Activated CD8-positive, alpha-beta memory T cell treated with anti-CD3 and anti-CD28 coated beads, Interleukin-2, amount 10 ng/mL, durations not matched to agents 7 days and 5 days (primary cell): ENCODE measurements at places on chromosomes 5 and 9. TPM values are rescaled to one million over a fixed set of nuclear protein-coding genes. Genes with fewer than 3 reads are reported as not detected.

The SNCAIP gene
- not detected for total RNA-seq

The LMX1B gene
- not detected for total RNA-seq

The DIAPH1 gene
- total RNA-seq = 284 TPM

The CDC20B gene
- 0.53 TPM for total RNA-seq

GRCh38 chr5:79753877-79754645 lies 64.4 kb downstream of the CMYA5 start:
- no peak for DNase-seq

GRCh38 chr9:81560851-81561732 lies 128.3 kb downstream of the TLE1 start:
- DNase-seq = no peak

GRCh38 chr9:21875893-21876292 lies 73.5 kb downstream of the MTAP start:
- no peak for DNase-seq

GRCh38 chr5:101977729-101978345 lies 318.2 kb downstream of the SLCO4C1 start:
- no peak for DNase-seq

GRCh38 chr5:41087461-41087860 lies 16.3 kb upstream of the MROH2B start:
- no peak for DNase-seq

- DNase-seq = no peak
These were observed 110.6 kb downstream of the GADD45G start for GRCh38 chr9:89715318-89715858.

GRCh38 chr5:67160985-67161384 lies 35.6 kb downstream of the CD180 start:
- peak; percentile 59 for DNase-seq

GRCh38 chr5:173697931-173698579 lies 81.6 kb upstream of the BOD1 start:
- DNase-seq = no peak

DNA sequence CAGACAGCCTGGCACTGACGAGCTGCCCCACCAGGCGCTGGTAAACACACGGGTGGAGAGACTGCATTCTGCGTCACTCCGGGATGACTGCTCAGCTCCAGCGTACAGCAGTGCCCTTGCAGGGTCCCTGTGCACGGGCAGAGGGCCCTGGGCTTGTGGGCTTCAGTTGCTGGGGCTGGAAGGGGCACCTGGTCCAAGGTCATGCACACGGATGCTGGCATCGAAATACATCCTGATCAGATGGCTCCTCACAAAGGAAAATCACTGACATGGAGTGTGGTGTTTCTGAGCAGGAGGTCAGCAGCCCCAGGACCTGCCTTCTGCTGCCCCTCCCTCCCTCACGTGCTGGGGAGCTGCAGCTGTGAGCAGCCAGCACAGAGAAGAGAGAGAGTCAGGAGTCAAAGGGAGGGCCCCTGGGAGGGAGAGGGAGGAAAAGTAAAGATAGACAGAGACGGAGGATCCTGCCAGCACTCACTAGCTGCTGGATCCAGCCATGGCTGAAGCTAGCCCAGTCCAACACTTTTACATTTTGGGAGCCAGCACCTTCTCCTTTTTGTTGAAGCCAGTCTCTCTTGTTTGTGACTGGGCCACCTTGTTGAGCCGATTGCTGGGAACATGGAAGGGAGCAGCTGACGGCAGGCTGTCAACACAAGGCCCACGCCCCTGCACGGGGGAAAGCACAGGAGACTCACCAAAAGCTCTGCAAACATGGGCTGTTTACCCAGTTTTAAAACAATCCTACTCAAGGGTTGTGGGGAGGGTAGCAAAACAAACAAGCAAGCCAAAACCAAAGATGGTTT lies 166.5 kb upstream of the PHYKPL start:
- no peak for DNase-seq

DNA sequence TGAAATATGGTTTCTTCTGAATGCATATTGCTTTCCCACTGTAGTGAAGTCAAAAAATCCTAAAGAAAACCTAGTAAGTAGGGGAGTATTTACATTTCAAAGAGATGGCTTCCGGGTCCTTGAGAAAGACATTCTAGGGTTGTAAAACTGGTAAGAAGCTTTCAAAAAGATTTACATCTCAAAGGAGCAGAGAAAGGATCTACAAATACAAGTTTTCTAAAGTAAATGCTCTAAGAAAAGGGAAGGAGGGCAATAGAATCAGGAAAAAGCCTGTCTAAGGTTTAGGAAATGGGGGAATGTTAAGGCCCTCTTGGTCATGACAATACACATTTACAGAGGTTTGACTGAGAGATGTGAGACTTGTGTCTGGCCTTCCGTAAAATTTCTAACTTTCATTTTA lies 16.7 kb upstream of the TRPC7 start:
- no peak for DNase-seq

- DNase-seq = no peak
These were observed 46.5 kb upstream of the NR5A1 start for GRCh38 chr9:124553738-124554137.

- peak; percentile 59 for DNase-seq
These were observed 139.2 kb upstream of the SMARCA2 start for GRCh38 chr9:1875921-1876448.

DNA sequence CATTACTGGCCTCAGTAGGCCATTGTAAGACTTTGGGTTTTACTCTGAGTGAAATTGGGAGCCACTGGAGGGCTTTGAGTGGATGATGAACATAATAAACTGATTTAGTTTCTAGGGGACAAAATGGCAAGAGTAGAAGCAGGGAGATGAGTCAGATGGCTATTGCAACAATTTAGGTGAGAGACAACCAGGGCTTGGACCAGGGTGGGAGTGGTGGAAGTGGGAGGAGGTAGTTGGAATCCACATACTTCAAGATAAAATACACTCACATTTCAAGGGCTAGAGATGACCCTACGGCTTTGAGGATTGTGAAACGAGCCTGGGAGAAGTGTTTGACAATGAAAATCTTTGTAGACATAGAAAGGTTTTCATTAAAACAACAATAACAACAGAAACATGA lies 136.3 kb downstream of the ACTBL2 start:
- DNase-seq = no peak

- DNase-seq = no peak
These were observed 547.6 kb downstream of the RAB3C start for GRCh38 chr5:59130431-59130830.

GRCh38 chr5:26482810-26483375 lies 555.5 kb downstream of the CDH9 start:
- DNase-seq = no peak
